Retinal pigment epithelial cell (primary cell): ENCODE measurements at places on chromosomes 1 and 21.
A peak's percentile ranks its signal among the peaks of the same experiment; 100 is the strongest.

GRCh38 chr21:15617964-15618363 lies 111.8 kb upstream of the USP25 start:
- DNase-seq = peak; percentile 49

GRCh38 chr1:209232197-209232596 lies 351.3 kb upstream of the CAMK1G start:
- no peak for DNase-seq

DNA sequence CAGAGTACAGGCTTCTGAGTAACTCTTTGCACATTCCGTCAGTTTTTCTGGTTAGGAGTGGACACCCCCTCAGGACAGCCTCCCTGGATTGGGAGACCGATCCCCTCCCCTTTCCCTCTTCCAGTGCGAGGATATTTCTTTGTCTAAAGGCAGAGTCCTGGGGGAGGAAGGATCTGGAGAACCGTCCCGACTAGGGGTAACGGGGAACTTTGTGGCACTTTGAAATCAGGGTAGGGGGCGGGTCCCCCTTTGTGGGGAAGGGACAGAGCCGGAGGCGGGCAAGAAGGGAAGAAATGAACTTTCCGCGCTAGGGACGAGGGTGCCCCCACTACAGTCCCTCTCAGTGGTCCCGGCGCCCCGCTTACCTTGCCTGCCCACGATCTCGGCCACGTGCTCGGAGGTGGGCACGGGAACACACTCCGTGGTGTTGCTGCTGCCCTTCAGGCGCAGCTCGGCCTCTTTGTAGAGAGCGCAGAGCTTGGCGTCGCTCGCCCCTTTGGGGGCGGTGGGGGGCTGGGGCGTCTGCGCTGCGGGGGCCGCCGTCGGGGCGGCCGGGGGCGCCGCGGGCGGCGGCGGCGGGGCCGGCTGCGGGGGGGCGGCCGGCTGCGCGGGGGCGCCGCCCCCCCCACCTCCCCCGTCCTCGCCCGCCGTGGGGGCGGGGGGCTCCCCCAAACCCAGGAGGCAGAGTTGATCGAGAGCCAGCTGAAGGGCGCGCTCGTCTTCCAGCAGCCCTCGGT lies 917 bp downstream of the MEX3A start:
- no peak for DNase-seq

DNA sequence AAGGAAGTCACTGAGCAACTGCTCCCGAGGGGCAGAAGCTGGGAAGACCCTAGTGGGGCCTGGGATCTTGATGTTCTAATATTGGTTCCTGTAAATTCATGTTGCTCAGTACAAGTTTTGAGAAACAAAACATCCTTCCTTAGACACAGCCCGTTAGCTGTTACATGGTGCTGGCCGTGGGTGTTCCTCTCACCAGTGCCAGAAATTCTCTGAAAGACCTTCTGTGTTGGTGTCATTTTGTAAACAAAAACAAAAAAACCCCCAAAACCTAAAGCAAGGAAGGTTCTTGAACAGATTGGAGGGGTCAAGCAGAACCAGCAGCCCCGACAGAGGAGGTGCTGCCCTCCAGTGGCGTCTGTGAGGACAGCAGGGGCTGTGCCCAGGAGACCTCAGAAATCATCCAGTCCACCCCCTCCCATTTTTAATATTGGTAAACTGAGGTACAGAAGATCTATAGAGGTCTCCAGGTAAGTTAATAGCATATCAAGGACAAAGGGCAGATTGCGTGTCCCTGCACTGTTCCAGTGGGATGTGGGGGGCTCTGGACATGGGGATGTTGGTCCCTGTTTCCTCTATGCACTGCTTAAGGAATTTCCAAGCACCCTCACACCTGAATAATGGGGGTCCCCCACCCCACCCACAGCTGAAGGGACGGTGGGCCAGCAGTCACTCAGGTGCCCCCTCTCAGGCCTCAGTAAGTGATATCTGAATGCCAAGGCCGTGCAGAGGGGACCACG lies 38.2 kb downstream of the SLC2A7 start:
- DNase-seq = no peak

DNA sequence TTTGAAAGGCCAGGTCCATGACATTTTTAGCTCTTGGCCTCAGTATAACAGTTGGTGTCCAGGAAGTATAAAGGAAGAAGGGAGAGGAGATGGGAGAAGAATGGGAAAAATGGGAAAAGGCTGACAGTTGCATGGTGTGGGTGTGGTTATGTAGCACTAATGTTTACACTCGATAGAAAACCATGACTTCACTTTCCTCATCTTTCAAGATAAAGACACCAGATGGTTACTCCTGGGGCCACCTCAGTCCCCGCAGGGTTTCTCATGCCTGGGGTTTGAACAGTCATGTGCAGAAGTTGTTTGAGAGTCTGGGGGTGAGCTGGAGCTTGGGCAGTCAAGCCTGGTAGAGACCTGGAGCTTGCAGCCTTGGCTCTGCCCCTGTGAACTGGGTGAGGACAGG lies 7.9 kb downstream of the PGBD2 start:
- no peak for DNase-seq

DNA sequence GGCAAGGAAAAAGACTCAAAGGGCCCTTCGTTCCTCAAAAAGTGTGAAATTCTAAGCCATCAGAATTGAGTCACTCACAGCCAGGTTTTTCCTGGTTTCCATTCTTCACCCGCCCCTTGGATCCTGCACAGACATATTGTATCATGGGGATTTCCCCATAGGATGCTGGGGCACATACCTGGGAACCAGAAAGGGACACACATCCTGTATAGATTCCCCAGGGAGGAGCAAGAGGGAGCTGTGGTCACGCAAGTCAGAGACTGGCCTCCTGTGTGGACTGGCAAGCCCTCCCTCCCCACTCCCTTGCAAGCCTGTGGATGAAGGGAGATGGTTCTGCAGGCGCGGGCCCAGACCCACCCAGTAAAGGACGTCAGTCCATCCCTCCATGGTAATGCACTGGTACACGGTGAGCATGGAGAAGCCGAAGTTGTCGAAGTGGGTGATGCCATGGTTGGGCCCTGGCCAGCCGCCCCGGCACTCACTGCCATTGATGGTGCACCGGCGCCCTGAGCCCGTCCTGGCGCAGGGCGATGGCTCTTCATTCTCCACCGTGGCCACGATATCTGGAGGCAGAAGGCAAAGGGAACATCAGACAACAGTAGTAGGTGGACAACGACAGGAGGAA lies 23.2 kb downstream of the CACNA1S start:
- no peak for DNase-seq

DNA sequence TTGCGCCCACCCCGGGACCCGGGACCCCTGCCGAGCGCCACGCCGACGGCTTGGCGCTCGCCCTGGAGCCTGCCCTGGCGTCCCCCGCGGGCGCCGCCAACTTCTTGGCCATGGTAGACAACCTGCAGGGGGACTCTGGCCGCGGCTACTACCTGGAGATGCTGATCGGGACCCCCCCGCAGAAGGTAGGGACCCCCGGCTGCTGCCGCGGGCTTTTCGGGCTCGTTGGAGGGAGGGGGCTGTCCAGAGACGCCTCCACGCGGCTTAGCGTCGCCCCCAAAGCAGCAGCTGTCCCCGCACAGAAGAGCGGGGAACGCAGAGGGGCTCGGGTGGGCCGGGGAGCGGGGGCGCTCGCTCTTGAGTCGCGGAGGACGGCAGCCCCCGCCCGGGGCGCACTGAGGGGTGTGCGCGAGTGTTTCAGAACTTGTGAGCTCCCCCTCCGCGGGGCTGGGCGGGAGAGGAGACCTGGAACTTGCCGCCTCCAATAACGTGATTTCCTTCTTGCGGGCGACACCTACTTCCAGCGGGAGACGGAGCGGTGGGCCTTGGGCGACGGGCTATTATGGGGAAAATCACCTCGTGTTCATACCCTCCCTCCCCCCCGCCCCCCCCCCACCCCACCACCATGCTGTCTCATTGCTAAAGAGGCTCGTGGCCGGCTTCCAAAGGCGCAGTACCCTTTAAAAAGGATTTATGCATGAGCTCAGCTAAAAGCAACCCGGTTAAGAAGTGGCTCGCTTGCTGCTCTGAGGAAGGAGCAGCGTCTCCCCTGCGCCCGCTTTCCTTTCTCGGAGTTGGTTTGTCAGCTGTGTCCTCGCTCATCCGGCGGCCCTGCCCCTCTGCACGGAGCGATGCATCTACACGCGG lies 664 bp downstream of the BACE2 start:
- DNase-seq = peak; percentile 62

- no peak for DNase-seq
Measured at GRCh38 chr1:69787151-69787550, 219.4 kb downstream of the LRRC7 start.

GRCh38 chr1:166852918-166853317 lies 13.6 kb downstream of the POGK start:
- DNase-seq = no peak

- no peak for DNase-seq
Measured at GRCh38 chr1:844472-845026, 79.2 kb upstream of the SAMD11 start.

- no peak for DNase-seq
Measured at GRCh38 chr1:161226320-161226711, 456 bp downstream of the TOMM40L start.

DNA sequence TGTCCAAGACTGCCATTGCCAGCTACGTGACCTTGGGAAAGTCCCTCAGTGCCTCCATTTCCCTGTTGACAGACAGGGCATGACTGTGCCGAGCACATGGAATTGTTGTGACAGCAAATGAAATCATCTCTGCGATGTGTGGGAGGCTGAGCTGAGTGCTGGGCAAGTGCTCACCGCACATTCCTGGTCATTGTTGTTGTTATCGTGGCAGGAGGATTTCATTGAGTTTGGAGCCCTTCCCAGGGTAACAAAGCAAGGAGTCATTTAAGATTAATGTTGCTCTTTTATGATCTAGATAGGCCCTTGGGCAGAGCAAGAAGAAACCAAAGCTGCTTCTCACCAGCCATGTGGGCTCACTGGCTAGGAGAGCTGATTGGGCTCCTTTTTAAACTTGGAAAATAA lies 39.6 kb upstream of the ITPKB start:
- peak; percentile 27 for DNase-seq

DNA sequence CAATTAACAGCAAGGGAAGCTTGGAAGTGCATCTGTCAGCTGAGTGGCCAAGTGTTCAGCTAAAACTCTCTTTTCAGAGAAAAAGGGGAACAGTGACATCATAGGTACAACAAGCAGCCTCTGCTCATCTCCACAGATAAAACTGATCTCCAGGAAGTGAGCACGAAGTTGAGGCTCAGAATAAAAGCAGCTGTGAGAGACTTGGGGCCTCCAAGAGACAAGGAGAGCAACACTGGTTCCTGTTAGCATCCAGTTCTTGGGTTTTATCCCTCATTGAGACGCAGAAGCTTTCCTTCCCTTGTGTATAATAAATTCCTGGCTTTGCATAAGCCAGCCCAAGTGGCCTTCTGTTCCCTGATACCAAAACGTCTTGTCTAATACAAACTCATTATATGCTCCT lies 20.0 kb upstream of the CNN3 start:
- no peak for DNase-seq

DNA sequence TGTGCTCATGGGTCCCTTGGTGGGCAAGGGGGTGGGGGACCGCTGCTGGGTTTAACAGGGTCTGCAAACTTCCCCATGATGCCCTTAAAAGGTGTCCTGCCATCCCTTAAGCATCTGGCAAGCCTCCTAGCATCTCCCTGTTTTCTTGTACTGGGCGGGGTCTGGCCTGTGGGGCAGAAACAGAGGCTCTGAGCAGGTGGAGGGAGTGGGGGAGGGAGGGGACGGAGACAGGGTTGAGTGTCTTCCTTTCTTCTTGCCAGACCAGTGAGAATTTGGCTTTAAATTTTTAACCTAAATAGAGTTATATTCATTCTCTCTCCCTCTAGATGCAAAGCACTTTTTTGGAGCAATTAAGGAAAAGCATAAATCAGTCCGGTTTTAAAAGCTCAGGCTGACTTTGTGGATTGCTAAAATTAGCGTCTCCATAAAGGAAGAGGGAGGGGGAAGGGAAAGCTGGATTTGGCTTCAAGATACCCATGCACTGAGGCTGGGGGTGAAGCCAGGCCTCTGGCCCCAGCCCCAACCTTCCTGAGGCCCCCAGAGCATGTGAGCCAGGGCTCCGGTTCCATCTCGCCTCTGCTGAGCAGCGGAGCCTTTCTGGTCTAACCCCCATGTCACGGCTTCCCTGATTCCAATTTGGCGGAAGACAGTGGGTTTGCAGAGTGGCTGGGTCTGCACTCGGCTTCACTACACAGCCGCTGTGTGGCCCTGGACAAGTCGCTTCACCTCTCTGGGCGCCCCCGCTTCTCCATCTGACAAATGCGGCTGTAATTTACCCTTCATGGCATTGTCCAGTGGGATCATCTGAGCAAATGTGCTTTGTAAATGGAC lies 25.3 kb downstream of the IGSF21 start:
- no peak for DNase-seq

DNA sequence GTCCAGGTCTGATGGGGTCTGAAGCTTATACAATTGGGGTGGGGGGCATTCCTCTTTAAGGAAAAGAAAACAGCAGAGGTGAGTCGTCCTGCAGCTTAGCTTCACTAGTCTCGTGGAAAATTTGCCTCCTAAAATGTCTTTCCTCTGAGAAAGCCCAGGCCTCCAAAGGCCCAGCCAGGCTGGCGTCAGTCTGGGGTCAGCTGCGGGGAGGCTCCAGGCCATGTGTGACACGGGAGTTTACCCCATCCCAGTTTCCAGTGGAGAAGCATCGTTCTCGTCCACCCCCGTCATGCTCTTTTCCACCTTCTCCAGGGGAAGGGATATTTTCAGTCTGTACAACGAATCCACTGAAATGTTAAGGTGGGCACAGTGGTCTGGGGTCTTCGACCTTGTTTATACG lies 42.8 kb downstream of the B3GALT5 start:
- DNase-seq = no peak

GRCh38 chr1:219324629-219325367 lies 151.1 kb downstream of the LYPLAL1 start:
- DNase-seq = peak; percentile 82

DNA sequence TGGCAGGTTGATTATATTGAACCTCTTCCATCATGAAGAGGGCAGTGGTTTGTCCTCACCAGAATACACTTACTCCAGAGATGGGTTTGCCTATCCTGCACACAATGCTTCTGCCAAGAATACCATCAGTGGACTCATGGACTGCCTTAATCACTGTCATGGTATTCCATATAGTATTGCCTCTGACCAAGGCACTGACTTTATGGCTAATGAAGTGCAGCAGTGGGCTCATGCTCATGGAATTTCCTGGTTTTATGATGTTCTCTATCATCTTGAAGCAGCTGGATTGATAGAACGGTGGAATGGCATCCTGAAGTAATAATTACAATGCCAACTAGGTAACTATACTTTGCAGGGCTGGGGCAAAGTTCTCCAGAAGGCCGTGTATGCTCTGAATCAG lies 16.6 kb upstream of the GBP6 start:
- no peak for DNase-seq

GRCh38 chr1:1181938-1182410 lies 8.3 kb downstream of the TTLL10 start:
- no peak for DNase-seq
